Inflammatory macrophage treated with lipopolysaccharide for 1 hour (primary cell): ENCODE measurements at places on chromosomes 16 and 17.

- no peak for DNase-seq
These were observed 14.3 kb upstream of the SRCIN1 start for GRCh38 chr17:38619937-38620550.

DNA sequence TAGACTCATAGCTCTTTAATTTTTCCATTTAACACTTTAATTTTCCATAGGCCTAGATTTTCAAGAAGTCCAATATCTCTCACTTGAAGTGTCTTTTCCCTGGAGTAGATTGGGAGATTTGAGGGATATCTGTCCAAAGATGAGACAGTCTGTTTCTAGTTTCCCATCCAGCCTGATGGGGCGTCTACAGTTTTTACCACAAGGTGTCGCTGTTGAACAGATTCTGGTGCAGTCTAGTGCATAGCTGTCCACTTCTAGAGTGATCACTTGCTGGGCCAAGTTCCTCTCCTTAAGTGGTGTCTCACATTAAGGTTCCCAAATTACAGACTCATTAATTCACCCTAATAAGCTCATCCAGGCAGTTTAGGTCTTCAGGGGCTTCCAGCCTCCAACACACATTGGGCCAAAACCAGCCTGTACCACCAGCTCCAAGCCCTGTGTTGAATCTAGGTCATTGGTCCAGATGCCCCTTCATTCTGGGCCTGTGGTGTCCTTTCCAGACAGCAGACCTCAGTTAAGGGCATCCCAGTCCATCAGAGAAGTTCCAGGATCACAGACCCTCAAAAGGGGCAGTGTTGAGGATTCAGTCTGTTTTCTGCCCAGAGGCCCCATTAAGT is 9.4 kb downstream of the SNX20 start:
- DNase-seq = peak; percentile 88

GRCh38 chr17:50890675-50891516 is 24.7 kb upstream of the TOB1 start:
- DNase-seq = no peak

DNA sequence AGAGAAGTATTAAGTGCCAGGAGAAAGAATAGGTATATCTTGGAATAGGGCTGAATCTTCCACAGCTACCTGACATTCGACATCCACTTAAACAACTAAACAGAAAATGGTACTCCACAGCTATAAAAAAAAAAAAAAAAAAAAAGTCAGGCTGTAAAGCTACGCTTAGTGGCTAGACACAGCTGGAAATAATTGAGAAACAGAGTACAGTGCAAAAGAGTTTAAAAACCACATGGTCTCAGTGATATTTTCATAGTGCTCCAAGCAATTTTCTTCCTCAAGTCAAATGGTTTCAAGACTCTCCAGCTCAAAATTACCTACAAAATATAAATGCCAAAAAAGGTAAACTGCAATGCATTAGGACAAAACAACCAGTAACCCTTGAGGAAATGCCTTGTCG is 607.1 kb downstream of the KCNJ2 start:
- DNase-seq = no peak

- DNase-seq = no peak
These were observed 47.3 kb downstream of the BRIP1 start for GRCh38 chr17:61815863-61816503.

- DNase-seq = no peak
These were observed 258.2 kb downstream of the PARN start for GRCh38 chr16:14371778-14372431.

DNA sequence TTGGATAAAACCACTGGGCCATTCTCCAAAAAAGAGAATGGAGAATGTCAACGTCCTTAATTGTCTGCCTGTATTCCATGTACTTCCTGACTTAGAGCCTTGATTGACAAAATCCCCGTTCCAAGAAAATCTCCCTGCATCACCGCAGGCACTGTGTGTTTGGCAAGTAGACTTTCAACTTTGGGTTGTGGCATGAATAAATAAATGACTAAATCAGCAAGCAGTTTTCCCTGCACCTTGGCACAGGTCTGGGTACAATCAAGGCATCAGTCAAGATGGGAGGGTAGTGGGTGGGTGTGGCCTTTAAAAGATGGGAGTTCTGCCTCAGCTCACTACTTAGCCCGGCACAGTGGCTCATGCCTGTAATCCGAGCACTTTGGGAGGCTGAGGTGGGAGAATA is 248.5 kb upstream of the RPL38 start:
- DNase-seq = no peak

GRCh38 chr16:10959161-10959560 is 14.8 kb downstream of the CLEC16A start:
- no peak for DNase-seq

DNA sequence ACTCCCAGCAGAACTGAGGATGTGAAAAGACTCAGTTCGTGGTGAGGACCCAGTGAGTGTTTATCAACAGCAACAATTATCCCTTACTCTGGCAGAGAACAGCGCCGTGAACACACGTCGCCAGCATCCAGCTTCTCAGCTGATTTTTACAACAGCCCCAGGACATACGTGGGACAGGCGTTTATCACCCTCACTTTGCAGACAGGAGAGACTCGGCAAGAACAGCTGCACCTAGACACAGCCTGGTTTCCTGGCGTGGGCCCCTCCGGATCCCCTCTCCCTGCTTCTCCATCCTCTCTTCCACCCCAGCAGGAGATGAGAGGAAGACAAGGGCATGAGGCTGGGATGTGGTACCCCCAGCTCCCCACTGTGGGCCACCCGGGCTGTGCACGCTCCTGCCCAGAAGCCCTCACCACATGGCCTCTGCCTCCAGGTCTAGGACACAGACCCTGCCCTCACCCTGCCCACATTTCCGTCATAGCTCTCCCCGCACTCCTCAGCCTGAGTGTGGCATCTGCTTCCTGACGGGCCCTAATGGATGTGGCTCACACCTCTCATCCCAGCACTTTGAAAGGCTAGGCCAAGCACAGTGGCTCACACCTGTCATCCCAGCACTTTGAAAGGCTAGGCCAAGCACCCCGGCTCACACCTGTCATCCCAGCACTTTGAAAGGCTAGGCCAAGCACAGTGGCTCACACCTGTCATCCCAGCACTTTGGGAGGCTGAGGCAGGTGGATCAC is 17.5 kb downstream of the ABR start:
- no peak for DNase-seq

DNA sequence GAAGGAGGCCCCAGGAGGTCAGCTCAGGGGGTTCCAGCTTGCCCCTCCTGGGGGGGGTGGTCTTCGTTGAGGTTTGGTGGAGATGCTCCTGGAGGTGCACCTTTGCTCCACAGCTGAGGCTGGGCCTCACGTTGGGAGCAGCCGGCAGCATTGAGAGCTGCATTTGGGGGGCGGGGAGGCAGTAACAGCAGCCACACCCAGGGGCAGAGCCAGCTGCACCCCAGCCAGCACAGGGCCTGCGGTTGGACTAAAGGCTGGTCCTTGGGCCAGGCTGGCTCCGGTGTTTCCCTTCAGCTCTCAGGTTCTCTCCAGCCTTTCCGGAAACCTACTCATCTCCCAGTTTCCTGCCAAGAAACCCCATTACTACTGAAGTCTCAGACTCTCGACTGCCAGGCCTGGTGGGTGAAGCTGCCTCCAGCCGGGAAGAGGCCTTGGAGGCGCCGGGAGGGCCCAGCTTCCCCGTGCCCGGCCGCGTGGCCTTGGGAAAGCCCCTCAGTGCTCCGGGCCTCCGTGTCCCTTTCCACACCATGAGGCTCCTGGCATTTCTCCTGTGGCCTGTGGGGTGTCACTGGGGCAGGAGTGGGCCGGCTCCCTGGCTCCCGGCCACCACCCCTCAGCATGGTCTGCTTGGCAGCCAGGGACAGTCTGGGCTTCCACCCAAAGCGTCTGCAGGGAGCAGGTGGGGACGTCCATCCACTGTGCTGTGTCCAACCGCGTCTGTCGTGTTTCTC is 14.0 kb upstream of the BAIAP2 start:
- DNase-seq = no peak

DNA sequence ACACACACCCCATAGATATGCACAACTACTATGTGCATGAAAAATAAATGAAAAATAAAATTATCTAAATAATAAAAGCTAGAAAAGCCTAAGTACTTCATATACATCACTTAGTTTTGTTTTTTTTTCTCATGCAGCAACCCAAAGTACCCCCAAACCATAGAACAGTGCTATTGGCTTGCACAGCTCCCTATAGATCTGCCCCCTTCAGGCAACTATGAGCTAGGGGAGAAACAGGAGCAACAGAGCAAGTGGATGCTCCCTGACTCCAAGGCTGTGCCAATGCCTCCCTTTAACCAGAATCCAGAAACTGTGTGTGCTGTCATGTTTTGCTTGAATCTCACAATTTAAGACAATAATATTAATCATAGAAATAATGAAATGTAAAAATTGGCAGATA is 605.5 kb downstream of the TOX3 start:
- DNase-seq = no peak

GRCh38 chr17:4498461-4499397 is at the start of gene SPNS2:
Gene SPNS2, plus strand, starts transcription at chr17:4498881. Its CDS starts 167 bp downstream, at chr17:4499048.
- peak; percentile 40 for DNase-seq

DNA sequence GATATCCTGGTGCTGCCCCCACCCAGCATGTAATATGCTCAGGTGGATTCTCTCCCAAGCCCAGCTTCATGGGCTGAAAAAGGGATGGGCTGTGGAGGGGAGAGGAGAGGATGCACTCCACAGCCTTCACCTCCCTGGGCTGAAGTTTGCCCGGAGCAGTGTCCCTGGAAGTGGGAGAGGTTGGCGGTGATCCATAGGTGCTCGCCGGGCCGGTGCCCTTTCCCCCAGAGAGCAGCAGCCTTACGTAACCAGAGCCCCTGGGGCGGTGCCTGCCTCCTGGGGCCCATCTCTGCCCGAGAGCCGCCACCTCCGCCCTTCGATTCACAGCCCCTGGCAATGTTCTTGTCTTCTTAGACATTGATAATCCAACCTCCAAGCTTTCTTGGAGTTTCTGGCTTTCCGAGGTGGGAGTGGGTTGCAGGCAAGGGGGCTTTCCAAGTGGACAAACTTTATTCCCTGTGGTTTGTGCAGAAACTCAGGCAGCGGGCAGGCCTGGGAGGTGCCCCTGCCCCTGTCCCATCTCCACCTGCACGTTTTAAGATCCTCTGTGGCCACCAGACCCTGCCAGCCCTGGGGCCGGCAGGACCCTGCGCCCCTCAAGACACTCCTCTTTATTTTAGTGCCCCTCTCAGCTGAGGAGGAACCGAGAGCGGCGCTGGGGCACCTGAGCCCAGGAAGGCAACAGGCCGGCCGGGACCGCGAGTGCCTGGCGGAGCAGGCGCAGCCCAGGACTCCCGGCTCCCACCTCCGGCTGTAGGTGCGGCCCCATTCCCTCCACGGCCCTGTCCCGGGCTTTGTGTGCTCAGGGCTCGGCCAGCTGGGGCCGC is 3.1 kb upstream of the WDR90 start:
- no peak for DNase-seq

GRCh38 chr16:11706180-11706742 is 36.4 kb downstream of the TXNDC11 start:
- DNase-seq = no peak

DNA sequence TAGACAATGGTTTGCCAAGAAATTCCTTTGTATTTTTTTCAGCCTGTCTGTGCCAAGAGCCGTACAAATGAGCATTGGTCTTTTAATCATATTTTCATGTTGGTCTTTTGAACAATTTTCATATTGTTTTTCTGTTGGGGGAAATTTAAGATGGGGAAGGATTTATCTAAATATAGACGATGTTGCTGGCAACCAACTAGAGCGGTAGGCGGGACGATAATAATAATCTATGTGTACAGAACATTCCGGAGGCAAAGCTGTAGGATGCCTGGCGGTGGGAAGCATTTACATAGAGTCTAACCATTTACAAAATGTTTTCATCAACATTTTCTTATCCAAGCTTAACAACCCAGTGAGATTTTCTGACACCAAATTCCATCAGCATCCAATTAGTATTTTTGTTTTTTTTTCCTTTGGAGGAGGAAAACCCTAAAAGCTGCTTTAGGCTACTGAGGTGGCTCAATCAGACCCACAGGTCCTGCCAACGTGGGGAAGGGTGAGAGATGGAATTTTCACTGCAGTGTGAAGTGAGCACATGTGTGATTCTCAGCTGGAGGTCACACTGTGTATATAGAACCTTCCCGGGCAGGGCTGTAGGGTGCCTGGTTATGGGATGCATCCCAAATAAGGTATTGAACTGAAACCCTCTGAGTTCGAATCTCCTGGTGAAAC is 11.7 kb upstream of the SEC14L1 start:
- DNase-seq = no peak

- no peak for DNase-seq
These were observed 47.3 kb downstream of the UBE2G1 start for GRCh38 chr17:4319221-4319620.

DNA sequence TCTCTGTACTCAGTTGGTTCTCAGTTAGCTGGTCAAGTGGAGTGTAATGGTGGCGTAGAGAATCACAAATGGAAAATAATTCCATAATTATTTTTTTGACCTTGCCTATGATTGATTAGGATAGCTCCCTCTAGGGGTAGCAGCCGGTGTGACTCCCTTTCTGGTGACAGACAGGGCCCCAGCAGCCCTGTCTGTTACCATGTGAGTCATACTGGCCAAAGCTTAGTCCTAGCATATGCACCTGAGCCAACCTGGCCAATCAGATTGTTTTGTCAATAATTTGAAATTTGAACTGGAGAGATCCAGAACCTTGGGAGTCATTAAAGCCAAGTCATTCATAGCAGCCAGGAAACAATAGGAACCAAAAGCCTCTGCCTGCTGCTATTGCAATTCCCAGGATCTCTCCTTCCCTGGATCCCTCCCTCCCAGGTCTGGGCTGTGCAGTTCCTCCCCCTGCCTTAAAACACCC is 5.6 kb downstream of the PNPO start:
- DNase-seq = peak; percentile 62

- no peak for DNase-seq
These were observed at the start of gene TMC6 for GRCh38 chr17:78128551-78129350. Gene TMC6, minus strand, starts transcription at chr17:78128755. Its CDS starts 1,923 bp downstream, at chr17:78126832.

DNA sequence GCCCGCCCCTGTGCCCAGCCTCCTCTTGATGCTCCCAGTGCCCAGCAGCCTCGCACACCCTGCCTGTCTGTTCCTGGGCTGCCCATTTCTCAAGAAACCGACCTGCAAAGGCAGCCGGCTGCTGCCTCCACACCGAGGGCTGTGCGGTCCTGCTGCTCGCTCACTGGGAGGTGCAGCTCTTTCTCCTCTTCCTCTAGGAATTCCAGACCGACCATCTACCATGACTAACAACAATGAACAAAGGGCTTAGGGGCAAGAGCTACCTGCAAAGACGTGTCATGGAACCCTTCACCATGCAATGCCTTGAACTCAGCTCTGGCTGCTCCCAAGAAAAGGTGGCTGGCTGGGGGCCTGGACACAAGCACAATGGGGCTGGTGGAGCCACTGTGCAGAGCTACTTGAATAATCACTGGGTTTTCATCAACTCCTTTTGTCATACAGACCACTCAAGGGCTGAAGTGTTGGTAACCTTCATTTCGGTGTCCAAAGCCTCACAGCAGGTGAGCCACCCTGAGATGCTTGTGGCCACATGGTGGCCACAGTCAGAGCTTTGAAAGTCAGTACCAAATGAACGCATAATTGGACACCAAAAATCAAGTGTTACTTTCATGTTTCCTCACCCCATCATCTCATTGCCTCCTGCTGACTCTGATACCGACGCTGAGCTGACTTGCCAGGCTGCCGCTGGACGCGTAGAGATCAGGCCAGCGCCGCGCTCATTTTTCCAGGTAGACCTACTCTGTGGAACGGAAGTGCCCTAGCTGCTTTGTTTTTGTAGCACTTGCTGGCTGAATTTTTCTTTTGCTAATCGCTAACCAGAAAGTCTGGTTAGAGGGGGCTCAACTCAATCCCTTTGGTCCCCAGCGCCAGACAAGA is 19.8 kb downstream of the CYB561 start:
- no peak for DNase-seq
